ENCODE measurements at places on chromosomes 7 and 10.

DNA sequence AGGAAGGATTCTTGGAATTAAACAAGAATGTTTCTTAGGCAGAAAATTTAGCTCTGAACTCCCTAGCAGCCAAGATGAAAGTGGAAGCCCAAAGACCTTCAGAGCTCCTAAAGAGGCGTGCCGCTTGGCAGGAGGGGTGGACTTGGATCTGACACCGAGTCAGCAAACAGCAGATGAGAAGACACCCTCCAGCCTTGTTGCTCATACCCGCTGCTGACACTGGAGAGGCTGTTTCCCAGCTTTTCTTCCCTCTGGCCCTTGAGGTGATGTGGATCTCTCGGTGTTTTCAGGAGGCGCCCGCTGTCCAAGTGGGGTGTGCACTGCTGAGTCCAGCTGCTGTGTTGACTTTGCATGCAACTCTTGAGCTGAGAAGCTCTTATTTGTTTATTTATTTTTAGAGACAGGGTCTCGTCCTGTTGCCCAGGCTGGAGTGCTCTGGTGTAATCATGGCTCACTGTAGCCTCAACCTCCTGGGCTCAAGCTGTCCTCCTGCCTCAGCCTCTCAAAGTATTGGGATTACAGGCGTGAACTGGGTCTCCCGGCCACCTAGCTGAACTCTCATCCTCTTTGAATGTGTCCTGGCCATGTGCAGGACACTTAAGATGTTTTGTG is 21.5 kb downstream of the SLC18A2 start:
- no peak for DNase-seq

- DNase-seq, result no peak
Measured at GRCh38 chr10:129222436-129222835, 244.6 kb upstream of the MGMT start.

DNA sequence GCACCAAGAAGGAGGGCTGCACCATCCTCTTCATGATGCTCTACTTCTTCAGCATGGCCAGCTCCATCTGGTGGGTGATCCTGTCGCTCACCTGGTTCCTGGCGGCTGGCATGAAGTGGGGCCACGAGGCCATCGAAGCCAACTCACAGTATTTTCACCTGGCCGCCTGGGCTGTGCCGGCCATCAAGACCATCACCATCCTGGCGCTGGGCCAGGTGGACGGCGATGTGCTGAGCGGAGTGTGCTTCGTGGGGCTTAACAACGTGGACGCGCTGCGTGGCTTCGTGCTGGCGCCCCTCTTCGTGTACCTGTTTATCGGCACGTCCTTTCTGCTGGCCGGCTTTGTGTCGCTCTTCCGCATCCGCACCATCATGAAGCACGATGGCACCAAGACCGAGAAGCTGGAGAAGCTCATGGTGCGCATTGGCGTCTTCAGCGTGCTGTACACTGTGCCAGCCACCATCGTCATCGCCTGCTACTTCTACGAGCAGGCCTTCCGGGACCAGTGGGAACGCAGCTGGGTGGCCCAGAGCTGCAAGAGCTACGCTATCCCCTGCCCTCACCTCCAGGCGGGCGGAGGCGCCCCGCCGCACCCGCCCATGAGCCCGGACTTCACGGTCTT is 1.9 kb downstream of the FZD1 start:
- no peak for DNase-seq

DNA sequence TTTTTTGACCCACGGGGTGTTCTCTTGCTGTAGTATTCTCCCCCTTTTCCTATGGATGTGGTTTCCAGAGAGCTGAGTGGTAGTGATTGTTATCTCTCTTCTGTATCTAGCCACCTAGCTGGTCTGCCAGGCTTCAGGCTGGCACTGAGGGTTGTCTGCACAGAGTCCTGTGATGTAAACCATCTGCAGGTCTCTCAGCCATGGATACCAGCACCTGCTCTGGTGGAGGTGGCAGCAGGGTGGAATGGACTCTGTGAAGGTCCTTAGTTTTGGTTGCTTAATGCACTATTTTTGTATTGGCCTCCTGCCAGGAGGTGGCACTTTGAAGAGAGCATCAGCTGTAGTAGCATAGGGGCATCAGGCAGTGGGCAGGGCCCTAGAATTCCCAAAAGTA is 851 bp downstream of the HYAL4 start:
- no peak for DNase-seq

- DNase-seq, result no peak
Measured at GRCh38 chr10:11209830-11210181, 192.1 kb downstream of the CELF2 start.

DNA sequence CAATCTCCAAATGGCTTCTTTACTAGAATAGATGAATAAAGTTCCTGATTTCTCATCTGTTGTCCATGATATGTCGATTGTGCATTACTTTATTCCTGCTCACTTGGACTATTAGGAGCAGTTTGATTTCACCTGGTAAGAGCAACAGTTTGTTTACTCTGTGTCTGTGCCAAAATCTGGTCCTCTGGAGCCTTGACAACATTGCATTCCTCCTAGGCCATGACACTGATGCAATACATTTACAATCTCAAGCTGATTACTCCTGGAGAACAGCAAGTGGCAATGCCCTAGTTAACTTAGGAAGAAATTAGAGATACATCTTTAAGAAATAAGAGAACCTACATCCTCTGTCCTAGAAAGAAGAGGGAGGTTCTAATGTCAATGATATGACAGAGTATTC is 71.8 kb downstream of the SGCE start:
- DNase-seq, result no peak

- no peak for DNase-seq
Measured at GRCh38 chr7:115995701-115996100, 34.9 kb downstream of the TFEC start.

GRCh38 chr10:1664333-1664964 is 72.9 kb downstream of the ADARB2 start:
- no peak for DNase-seq

- DNase-seq, result no peak
Measured at GRCh38 chr7:2129323-2130095, 103.2 kb downstream of the MAD1L1 start.

DNA sequence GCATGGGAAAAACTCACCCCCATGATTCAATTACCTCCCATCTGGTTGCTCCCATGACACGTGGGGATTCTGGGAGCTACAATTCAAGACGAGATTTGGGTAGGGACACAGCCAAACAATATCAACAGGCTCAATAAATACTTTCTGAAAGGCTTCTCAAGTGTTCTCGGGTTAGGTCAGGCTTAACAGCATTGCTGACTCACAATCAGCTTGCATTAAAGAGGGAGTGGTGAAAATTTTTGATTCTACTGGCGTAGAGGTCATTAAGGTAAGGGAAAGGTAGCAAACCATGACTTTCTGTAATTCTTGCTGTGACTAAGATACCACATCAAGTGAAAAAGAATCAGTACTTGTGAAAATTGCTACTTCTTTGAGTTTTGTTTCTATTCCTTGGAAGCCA is 126.4 kb downstream of the JCAD start:
- no peak for DNase-seq

DNA sequence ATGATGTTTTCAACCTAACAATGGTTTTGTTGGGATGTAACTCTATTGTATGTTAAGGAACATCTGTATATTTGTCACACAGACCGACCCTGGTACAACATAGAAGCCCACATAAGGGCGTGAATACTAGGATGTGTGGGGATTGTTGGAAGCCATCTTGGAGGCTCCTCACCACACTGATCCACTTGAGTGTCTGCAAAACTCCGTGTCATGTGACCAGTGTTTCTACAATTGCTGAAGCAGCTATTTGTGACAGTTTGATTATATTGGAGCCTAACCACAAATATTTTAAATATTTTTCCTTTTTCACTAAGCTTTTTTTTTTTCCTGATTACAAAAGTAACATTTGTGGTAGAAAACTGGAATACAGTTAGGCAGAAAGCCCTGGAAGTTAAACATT is 27.9 kb downstream of the RALA start:
- no peak for DNase-seq

DNA sequence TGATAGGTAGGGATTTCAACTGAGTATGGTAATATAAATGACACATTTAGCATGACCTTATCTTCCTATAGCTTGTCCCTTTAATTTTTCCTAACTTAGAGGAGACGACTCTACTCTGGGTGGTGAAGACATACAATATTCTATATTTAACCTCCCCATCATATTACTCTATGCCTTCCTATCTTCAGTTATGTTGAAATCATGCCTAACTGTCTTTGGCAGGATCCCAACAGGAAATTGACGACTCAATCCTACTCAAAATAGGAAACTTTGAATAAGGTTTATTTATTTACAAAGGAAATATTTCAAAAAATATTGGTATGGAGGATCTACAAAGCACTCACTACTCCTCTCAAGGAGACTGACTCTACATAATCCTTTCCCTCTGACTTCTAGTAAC is 24.1 kb upstream of the SEMA3A start:
- DNase-seq, result no peak

GRCh38 chr10:75597773-75598440 is 166.5 kb downstream of the LRMDA start:
- DNase-seq, result no peak

- DNase-seq, result no peak
Measured at GRCh38 chr10:31034098-31034909, 2.6 kb upstream of the ZNF438 start.

GRCh38 chr7:55335786-55336185 is 29.4 kb upstream of the LANCL2 start:
- no peak for DNase-seq

- DNase-seq, result no peak
Measured at GRCh38 chr7:151682831-151683614, 163.3 kb upstream of the RHEB start.

DNA sequence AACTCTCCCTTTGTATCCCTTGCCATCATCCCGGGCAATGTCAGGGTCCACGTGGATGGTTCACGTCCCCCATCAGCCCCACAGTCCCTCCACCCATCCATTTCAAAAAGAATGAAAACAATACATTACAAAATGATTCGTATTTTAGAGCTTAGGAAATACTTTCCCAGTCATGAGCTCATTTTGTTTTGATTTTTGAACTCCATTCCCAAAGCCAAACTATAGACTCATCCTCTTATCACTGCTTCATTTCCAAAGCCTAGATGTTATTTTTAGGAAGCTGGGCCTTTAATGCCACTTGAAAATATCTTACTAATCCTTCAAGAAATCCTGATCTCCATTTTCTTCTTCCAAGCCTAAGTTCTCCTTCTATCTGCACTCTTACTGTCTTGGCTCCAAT is 72.1 kb downstream of the WNT2 start:
- DNase-seq, result no peak

DNA sequence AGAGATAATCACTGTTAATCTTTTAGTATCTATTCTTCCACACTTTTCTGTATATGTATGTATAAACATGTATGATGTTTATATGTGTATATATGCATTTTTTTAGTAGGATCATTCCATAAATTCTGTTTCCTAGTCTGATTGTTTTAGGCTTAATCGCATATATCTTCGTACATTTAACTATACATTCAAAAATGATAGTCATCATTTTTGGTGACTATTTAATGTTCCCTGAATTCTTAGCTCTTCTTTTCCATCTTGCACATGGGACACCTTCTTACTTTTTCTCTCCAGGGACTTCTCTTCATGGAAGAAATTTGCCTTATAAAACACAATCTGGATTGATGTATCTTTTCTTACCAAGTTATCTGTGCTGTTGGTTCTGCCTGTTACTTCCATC is 42.1 kb downstream of the ZNF277 start:
- no peak for DNase-seq

DNA sequence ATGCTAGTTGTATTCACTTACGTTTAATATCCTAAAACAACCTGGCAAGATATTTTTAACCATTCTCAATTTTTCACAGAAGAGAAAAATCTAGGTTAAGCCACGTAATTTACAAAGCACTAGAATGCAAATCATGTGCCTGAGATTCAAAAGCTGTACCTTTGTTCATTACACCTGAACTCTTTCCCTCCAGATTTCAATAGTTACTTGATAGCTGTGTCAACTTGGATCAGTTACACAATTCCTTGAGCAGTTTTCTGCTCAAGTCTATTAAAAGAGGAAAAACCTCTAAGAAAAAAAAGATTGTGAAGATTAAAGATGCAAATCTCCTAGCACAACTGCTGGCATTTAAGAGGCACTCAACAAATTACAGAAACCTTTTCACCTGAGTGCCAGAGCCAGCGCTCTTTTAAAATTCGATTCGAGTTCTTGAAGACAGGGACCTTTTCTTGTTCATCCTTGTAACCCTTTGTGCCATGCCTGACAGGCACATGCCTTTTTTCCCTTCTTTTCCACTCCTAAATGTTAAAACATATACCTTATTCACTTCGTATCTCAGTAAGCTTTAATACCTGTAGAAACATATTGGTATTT is 886 bp downstream of the NSUN6 start:
- DNase-seq, result no peak

- peak; percentile 66 for DNase-seq
Measured at GRCh38 chr7:585229-585711, 65.6 kb upstream of the PDGFA start.

DNA sequence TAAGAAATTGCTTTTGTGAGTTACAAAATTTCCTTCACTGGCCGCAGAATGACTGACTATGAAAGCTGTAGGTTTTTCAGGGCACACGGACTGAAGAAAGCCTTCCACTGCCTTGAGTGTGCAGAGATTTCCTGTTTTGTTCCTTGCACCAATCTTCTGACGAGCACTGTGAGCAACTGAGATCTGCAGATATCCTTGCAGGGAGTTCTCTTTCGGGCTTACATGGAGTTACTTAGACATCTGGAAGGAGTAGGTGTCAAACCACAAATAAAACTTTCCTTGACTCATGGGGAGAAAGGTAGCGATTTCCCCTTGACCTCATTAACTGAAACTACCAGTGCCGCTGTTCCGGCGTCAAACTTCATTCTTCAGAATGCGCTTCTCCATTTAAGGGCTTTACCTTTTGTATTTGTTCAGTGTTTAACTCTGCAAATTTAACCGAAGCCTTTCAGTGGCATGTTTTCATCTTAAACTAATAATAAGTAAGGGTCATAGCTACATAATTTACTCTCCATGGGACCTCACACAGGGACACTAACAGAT is 1175.3 kb downstream of the GATA3 start:
- no peak for DNase-seq

DNA sequence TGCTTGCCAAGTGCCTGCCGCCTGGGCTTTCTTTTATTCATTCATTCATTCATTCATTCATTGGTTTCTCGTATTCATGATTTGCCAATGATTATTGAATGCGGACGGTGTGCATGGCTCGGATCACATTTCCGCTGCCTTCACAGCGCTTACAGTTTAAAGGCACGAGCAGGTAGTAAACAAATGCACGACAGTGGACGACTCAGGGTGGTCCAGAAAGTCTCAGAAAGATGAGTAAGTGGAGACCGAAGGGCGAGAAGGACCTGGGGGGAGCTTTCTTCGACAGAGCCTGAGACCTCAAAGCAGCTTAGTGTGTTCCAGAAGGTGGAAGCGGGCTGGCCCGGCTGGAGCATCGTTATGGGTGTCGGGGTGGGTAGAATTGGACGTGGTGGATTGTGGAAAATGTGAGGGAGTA is 506 bp downstream of the MCM10 start:
- DNase-seq, result no peak

GRCh38 chr7:29194206-29194593 is 375 bp upstream of the CHN2 start:
- DNase-seq, result no peak

GRCh38 chr10:29776246-29776645 is 141.5 kb upstream of the SVIL start:
- DNase-seq, result no peak
